Left ventricle myocardium superior (tissue), 1 donor: ENCODE measurements at places on chromosomes 13 and 19.

DNA sequence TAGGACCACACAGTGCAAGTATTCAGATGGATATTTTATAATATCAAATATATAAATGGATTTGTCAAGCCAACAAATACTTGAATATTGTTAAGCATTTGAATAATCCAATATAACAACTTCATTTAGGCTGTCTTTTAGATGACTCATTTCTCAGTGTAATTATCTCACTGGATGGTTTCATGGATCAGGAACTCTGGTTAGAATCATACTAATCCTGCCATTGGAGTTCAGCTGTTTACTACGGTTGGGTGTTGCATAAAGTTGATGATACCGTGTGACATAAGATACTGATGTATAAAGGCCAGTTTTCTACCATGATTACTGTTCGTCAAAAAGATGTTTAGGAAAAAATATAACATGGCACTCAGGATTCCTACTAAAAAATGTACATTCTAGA is 196.3 kb downstream of the TSHZ3 start:
- DNase-seq = no peak

DNA sequence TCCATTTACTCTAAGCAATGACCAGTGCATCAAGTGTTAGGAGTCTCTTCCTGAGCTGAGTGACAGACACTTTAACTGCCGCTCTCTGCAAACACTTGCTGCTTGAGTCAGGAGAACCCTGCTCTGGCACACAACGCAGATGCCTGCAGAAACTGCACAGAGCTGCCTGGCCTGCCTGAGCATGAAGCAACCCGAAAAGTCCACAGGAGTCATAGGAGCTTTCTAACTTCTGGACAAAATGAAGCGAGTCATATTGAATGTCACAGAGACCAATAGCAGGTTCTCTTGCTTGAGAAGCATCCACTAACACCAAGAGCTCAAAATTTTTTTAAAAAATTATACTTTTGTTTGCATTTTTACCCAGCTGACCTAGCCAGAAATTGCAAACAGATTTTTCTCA is 232.4 kb downstream of the LHFPL6 start:
- peak; percentile 58 for DNase-seq

- no peak for DNase-seq
These were observed 1.7 kb downstream of the DMWD start for GRCh38 chr19:45790942-45791341.

GRCh38 chr13:50171590-50172282 is 156.5 kb downstream of the KCNRG start:
- DNase-seq = no peak
